ENCODE measurements at places on chromosomes 16 and 17. TPM values are rescaled to one million over a fixed set of nuclear protein-coding genes. Genes with fewer than 3 reads are reported as not detected.

The FBXW10 gene
- total RNA-seq = under 0.01 TPM

The ETV4 gene
- total RNA-seq = 3.2 TPM

The SLC13A2 gene
- total RNA-seq = not detected

The SCPEP1 gene
- total RNA-seq = 75.9 TPM

The MAZ gene
- 150 TPM for total RNA-seq

The PHKB gene
- 97.1 TPM for total RNA-seq

The ARL4D gene
- 16.9 TPM for total RNA-seq
